Cortex of kidney (tissue), 1 donor: ENCODE measurements at places on chromosomes 5 and 9.

GRCh38 chr9:91949946-91950664 lies at the start of gene ROR2:
Gene ROR2, minus strand, starts transcription at chr9:91950228.
- no peak for DNase-seq

DNA sequence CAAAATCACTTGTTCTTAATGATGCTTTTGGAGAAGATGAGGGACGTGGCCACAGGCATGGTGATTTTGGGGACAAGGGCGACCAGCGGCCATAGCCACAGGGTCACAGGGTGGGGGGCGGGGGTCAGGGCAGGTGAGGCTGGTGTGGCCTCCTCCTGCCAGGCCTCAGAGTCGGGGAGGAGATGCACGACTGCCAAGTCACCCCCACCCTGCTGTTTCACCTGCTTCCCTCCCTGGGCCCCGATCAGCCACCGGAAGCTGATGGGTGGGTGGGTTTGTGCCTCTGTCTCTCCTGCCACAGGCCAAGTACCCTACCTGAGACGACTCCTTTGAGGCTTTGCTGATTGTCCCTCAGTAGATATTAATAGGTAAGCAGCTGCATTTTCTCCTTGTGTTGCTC lies 199.3 kb downstream of the PAX5 start:
- DNase-seq = no peak

DNA sequence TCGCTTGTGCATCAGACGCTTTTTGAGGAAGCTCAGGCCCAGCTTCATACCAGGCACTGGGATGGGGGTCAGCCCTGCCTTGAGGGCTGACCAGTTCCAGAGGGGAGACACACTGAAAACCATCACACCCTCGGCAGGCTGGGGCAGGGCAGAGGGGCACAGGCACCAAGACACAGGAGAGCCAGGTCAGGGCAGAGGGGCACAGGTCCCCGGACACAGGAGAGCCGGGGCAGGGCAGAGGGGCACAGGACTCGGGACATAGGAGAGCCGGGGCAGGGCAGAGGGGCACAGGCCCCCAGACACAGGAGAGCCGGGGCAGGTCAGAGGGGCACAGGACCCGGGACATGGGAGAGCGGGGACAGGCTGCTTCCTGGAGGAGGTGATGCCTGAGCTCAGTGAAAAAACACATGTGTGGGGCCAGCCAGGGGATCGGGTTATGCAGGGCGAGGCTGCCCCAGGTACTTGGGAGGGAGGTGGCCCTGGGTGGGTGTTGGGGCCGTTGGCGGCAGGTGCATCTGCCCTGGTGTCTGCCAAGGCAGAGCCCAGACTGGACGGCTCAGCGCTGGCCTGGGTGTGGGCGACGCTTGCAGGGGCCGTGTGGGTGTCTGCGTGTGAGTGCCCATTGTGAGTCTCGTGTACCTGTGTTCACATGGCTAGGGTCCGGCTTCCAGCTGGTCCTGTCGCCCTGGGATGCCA lies 15.1 kb upstream of the SLC2A6 start:
- no peak for DNase-seq

DNA sequence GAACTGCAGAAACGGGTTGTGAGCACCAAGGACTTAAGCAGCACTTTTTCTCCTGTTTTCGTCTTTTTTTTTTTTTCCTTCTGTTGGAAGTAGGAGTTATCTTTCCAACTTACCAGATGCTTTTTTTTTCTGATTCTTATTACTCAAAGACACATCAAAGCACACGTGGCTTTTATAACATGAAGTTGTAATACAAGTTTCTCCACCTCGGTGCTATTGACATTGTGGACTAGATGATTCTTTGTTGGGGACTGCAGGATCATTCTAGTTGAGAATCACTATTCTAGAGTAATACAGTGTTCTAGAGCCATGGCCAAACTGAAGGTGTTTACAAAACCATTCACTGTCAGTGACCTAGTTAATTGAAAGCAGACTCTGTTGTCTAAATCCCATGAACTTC lies 51.5 kb downstream of the MYO10 start:
- DNase-seq = no peak

GRCh38 chr5:124315741-124316415 lies 430.6 kb downstream of the ZNF608 start:
- no peak for DNase-seq

GRCh38 chr9:95217936-95218335 lies 99.6 kb downstream of the FANCC start:
- DNase-seq = no peak

GRCh38 chr9:136122425-136123383 lies 4.0 kb upstream of the TMEM250 start:
- DNase-seq = no peak

GRCh38 chr9:71806901-71807307 lies 38.6 kb upstream of the CEMIP2 start:
- DNase-seq = no peak

DNA sequence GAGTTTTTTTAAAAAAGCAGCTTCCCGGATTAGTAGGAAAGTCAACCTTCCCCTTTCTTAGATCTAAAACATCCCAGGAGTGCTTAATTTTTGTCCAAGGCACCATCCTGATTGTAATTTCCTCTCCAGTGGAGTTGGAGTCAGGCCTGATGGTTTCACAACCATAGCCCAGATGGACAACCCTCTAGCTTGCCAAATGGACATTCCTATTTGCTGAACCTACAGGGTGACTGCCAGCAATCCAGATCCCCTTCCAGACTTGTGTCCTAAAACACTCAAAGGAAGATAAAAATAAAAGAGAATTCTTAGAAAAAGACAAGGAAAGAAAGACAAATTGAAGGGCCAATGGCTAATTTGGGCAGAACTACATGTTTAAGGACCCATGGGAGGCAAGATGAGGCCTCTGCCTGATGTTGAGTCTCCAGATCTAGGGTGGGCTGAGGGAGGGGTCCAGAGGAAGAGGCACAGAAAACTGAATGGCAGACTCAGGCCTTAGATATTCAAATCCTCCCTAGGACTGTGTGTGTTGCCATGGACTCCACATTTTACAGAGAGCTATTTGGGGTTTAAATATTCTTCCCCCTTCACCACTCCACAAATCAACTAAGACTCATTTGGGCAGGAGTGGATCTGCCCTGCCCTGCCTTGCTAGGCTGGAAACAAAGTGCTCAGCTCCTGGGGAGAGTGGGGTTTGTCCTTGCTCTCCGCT lies 38.5 kb upstream of the SLC44A1 start:
- DNase-seq = no peak

DNA sequence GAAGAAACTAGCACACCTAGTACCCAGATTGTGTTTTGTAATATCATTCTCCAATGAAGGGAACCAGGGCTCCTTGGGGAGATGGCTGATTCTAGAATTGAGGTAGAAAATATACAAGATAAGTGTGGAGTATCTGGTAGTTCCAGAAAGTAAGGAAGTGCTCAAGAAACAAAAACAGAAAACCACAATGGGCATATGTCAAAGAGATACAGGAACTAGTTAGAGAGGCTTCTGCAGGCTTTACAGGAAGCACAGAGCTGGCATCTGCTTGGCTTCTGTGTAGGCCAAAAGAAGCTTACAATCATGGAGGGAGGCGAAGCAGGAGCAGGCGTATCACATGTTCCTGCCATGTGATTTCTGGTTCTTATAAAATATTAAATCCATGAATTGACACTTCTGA lies 105.7 kb upstream of the TMEM161B start:
- no peak for DNase-seq

DNA sequence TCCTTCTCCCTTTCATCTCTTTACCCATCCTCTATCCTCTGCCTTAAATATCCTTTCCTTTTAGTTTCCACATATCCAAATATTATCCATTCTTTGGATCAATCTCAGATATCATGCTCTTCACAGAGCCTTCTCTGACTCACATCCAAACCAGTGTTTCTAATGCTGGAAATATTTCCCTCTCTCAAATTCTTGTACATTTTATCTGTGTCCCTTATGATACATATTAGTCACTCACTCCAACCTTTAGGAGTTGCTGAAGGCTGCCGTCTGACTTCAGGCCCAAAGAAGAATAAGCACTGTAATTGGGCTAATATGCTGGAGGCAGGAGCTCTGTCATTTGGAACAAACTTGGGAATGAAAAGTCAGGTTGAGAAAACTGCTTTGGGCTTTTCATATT lies 156.4 kb upstream of the RUSC2 start:
- DNase-seq = no peak

DNA sequence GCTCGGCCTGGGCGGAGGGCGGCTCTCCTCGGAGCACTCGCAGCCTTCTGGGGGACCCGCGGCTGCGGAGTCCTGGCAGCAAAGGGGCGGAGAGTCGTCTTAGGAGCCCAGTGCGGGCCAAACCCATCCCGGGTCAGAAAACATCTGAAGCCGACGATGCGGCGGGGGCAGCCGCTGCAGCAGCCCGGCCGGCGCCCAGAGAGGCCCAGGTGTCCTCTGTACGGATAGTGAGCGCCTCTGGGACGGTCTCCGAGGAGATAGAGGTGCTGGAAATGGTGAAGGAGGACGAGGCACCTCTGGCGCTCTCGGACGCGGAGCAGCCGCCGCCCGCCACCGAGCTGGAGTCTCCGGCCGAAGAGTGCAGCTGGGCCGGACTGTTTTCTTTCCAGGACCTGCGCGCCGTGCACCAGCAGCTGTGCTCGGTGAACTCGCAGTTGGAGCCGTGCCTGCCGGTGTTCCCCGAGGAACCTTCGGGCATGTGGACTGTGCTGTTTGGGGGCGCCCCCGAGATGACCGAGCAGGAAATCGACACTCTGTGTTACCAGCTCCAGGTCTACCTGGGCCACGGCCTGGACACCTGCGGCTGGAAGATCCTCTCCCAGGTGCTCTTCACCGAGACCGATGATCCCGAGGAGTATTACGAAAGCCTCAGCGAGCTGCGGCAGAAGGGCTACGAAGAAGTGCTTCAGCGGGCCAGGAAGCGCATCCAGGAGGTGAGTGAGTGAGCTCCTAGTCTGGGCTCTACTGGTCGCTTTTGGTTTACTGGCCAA lies 1.2 kb downstream of the JMY start:
- DNase-seq = peak; percentile 11

- no peak for DNase-seq
These were observed 308.7 kb downstream of the AGTPBP1 start for GRCh38 chr9:85433046-85433445.

DNA sequence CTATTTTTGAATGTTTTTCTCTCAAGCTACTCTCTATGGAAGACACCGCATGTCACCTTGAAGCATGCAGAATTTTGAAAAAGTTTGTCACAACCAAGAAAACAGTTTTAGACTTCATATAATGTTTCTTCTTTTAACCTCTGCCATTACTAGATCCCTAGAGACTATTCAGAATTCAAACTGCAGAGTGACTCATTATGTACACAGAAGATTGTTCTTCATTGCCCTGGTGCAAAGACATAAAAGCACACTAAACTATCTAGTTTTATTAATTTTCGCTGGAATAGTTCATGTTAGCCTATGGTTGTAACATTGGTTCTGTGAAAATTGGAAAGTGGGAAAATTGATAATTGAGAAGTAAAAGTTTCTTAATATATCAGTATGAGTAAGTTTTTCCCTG lies 18.4 kb downstream of the F2RL2 start:
- DNase-seq = no peak

DNA sequence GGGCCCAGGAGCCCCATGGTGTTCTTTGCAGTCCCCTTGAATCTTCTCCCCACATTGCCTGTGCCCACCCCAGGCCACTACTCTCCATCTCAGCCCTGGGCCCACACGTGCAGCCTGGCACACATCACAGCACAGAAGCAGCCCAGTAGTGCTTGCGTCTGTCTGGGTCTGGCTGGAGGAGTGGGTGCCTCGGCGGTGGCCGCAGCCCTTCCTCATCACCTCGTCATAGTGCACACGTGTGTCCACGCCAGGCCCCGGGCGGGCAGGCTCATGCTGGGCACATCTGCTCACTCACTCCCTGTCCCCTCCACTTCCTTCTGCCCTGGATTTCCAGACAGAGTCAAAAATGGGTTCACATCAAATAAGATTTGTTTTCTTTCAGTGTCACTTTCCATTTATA lies 33.3 kb downstream of the FGF1 start:
- DNase-seq = no peak

DNA sequence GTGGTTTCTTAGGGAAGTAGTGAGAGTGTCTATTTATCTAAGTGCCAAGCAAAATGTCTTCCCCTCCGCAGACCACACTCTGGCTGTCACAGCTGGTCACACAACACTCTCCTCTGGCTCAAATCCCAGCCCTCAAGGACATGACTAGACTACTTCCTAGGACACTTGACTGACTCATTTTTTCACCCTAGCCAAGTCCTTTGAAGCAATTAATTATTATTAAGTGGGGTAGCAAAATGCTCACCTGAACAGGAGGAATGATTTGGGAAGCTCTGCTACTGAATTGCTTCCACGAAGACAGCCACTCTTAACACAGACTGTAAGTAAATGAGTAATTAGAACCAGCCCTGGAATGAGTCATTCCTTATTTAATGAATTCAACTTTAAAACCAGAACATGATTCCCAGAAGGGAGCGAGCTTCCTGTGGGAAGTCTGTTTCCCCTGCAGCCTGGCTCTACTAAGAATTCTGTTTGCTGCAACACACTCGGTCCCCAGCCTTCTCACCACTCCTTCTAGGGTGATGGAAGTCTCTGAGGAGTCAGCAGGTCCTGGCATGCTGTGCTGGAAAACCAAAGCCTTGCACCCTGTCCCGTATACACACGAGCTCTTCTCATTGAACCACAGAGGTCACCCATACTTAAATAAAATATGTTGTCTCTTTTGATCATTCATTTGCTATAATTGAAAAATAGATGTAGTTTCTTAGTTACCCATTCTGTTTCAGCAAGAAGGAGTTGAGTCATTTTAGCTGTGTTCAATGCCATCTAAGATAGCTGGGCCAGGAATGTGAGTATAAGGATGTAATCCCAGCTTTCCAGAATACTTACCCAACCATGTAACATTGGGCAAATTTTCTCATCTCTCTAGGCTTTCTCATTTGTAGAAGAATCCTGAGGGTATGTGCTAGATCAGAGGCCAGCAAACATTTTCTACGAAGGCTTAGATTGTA lies 218.6 kb upstream of the RASEF start:
- no peak for DNase-seq

DNA sequence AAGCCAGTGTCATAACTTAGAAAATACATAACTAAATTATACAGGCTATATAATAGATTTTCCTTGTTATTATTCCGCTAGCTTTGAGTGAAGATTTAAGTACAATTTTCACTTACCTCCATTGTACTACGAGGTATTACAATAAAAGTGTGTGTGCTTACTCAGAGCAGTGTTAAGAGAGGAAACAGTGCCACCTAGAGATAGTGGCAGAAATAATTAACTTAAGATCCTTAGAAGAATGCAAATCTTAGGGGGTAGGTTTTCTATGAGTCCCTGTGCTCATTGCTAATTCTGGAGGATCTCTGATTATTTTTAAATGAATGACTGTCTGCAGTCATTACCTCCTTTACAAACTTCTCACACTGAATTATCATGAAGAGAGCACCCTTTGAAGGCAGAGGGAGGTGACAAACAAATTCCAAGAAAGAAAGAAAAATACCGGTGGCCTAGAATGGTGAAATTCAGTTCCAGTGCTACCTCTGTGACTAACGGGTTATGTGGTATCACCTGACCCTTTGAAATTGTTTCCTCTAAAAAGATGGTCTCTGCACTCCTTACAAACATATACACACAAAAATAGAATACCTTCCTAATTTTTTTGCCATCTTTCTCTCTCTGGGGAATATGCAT lies 379.8 kb downstream of the TRIM36 start:
- no peak for DNase-seq
